Fibroblast of skin of left quadriceps (primary cell): ENCODE measurements at places on chromosomes 3 and 15.
A peak's percentile ranks its signal among the peaks of the same experiment; 100 is the strongest.

- DNase-seq, result no peak
Measured at GRCh38 chr3:171055336-171056178, 29.0 kb upstream of the SLC2A2 start.

DNA sequence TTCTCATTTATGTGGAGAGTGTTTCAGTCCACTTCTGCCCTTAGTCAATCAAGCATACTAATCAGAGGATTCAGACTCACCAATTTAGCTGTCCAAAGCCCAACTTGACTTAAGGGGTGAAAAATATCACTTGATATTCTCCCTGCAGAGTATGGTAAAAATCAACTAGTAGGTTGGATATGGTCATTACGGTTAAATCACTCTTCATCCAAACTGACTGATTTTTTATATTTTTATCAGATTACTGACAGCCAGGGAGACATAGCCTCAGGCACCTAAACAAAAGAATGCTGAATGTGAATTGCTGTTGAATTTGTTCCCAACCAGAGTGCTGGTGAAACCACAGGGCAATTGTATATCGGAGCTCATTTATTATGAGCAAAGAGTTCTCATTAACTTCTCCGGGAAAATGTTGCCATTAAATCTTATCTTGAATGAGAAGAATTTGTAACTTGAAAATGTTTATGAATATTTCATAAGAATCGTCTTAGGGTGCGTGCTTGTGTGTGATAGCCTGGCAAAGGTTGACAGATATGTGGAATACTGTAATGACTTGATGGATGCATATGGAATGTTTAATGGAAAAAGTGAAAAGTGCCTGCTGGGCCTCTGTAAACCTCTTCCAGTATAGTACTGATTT, 411.2 kb downstream of the NAALADL2 start:
- DNase-seq, result peak; percentile 58

DNA sequence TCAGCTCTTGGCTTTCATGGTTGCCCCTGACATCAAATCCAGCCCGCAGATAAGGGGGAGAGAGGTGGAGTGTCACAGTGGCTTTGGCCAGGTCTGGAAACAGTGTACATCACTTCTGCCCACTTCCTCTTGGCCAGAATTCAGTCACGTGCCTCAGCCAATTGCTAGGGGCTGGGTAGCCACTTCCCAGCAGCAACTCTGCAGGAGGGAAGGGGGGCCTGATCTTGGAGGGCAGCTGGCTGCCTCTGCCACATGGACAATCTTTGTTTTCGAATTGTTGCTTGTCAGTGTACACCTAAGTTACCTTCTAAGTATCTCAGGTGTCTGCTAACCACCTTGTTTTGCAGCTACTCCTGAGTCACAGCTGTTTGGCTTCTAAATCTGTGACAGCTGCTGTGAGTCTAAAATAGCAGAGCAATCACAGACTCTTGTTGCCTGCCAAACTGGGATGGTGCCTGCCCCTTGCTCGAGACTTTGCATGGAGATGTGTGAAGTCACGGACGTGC, 41.0 kb upstream of the LIMD1 start:
- DNase-seq, result no peak

- DNase-seq, result no peak
Measured at GRCh38 chr3:171286580-171287249, 173.5 kb downstream of the TNIK start.

GRCh38 chr15:62505762-62506161, 340.7 kb upstream of the C2CD4B start:
- DNase-seq, result no peak

DNA sequence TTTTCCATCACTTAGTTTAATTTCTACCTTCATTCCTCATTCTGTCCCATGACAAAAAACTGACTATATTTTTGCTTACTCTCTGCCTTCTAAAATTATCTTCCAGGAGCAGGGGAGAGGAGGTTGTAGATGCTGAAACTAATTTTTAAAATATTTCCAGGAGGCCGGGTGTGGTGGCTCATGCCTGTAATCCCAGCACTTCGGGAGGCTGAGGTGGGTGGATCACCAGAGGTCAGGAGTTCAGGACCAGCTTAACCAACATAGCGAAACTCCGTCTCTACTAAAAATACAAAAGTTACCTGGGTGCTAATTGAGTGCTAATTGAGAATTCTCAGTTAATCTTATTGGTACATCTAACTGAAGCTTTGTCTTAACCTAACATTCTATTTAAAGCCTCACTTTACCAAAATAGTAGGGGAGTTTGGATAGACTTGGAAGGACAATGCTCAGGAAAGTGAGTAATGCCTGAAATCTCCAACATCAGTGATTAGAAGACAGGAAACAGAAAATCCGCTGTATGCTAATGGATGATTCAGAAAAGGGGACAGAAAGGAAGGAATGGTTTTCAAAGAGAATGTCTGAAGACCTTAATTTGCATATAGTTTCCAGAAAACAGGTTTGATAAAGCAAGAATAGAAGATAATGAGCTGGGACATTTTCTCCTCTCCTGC, 336.1 kb downstream of the GBE1 start:
- no peak for DNase-seq

DNA sequence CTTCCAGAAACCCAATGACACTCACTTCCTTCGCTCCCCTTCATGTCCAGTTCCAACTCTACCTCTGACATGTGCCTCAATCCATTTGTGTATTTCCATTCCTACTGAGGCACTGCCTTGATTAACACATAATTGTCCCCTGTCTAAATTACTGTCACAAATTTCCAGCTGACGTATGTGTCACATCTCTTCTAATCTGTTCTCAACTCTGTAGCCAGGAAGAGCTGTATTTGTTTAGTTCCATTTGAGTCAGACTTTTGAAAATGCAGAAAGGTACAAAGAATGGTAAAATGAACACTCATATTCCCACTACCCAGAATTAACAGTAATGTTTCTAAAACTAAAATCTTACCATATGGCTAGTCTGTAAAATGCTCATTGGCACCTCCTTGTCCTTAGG, 299.0 kb upstream of the GADL1 start:
- no peak for DNase-seq

DNA sequence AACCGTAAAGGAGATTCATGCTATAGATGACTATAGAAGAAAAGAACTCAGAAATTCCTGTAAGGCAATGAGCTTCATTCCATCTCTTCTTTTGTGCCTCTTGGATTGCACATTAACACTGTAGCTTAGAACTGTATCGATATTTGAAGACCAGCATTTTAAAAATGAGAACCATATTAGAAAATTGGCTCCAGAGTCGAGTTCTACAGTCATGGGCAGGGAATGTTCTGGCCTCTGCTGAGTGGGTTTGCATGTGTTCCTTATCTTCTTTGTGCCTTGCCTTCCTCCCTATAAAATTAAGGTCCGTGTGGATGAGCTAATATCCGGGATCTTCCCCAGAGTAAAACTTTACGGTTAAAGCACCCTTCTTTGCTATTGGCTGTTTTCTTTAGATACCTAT, 77.4 kb upstream of the PLCL2 start:
- DNase-seq, result peak; percentile 60

DNA sequence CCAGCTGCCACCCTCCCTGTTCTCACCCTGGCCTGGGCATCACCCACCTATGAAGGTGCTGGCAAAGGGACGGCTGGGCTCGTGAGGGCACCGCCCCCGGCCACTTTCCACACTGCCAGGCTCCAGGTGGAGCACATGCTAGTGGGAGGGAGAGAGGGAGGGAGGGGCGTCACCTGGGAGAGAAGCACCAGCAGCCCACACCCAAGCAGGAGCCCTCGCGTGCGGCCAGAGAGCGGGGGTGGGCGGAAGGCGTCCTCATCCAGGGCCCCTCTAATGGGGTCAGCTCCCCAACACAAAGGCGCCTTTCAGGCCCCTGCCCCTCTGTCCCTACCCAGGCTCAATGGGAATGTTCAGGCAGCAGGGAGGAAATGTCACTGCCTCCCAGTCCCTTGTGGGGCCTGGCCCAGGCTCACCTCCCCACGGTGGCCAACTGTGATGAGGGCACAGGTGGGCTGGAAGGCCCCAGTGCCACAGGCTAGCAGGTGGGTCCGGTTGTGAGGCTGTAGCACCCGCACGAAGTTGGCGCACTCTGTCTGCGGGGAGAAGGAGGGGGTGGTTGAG, 3.1 kb downstream of the SEMA3G start:
- DNase-seq, result no peak

- DNase-seq, result no peak
Measured at GRCh38 chr3:16423947-16424673, 89.4 kb downstream of the RFTN1 start.
